ENCODE measurements at places on chromosomes 11 and 22.

DNA sequence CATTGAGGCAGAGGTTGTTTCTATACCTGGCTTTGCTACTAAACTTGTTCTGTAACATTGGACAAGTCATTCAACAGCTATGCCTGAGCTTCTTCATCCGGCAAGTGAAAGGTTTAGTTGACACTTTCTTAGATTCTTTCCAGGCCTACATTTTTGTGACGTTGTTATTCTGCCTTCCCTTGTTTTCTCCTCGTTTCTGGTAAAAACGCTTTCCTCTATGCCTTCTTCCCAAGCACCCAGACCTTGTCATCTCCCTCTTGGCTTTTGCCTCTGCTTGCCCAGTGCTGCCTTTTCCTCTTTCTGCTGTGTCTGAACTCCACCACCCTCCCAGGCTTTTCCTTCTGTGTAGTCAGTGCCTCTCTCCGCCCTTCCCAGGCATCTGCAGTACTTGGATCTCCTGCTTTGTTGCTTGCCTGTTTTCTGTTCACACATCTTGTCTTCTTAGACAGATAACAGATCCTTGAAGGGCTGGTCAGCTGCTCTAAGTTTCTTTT lies 1.4 kb upstream of the AMOTL1 start:
- no peak for DNase-seq

GRCh38 chr22:29816980-29817379 lies 21.1 kb downstream of the ASCC2 start:
- DNase-seq, result no peak

- DNase-seq, result peak; percentile 67
Observed at GRCh38 chr22:41127451-41127850, 35.1 kb downstream of the EP300 start.

- peak; percentile 82 for DNase-seq
Observed at GRCh38 chr22:39144101-39144767, 8.2 kb downstream of the CBX7 start.

DNA sequence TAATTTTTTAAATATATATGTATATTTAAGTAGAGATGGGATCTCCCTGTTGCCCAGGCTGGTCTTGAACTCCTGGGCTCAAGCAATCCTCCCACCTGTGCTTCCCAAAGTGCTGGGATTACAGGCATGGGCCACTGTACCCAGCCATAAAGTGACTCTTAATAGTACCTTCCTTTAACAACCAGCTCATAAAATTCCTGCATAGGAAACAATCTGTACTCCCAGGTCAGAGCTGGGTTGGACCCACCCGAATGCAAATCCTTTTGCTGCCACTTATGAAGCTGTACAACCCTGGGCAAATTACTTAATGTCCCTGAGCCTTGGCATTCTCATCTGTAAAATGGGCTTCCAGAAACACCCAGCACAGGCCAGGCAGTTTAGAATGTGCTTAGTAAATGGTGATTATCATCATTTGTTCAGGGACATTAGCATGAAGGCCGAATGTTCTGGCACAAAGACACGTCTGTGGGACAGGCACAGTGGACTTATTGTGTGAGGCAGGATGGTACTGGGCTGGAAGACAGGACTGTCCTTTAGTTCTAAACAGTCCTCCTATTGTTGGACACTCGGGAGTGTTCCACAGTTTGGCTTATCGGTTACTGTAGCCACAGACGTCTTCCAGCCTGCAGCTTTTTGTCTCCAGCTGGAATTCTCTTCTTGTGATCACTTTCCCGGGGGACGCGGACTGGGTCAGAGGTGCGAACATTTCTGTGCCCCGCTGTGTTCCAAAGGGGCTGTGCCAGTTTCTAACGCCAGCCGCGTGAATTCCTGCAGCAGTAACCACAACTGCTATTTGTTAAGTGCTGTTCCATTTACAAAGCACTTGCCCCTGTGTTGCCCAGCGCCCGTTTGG lies 6.0 kb downstream of the PDXP start:
- no peak for DNase-seq

- DNase-seq, result no peak
Observed at GRCh38 chr11:100739666-100740065, 52.6 kb downstream of the ARHGAP42 start.

- no peak for DNase-seq
Observed at GRCh38 chr11:103596315-103596714, 440.1 kb upstream of the DDI1 start.

DNA sequence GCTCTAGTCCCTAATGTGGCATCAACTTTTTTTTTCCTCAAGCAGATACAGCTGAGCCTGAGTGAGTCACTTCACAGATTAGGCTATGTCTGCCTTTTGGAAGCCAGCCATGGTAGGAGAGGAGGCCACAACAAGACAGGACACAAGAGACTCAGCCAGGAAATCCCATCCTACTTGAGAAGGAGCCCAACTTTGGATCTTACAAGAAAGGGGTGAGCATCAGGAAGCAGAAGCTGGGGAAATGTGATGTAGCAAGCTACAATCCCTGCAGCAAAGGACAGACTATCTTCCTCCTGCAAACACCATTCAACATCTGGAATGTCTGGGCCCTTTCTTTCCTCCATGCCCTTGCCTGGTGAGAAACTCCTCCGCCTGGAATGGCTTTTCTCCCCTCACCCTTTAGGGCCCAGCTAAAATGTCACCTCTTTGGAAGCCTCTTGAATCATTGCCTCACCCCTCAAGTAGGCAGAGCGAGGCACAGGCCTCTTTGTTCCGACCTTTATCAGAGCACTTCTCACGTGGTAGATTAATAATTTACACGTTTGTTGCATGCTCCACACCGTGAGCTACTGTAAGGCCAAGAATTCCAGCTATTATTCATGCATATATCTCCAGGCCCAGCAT lies 156.4 kb upstream of the PITPNB start:
- no peak for DNase-seq

- DNase-seq, result peak; percentile 89
Observed at GRCh38 chr11:73554671-73555320, 43.1 kb downstream of the FAM168A start.

DNA sequence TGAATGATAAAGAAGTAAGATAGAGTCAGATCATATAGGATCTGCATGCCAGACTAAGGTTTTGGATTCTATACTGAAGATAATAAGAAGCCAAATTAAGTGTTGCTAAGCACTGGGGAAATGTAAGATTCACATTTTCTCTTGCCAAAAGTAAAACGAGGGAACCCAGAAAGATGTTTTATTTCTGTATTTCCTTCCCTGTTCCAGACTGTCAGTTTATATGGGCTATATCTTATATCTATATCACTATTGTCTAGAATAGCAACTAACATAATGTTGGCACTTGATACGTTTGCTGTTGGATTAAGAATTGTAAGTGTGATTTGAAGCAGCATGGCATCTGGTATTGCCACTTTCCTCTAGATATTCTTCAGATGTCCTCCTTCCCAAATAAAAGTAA lies 8.3 kb downstream of the OR52E6 start:
- no peak for DNase-seq

GRCh38 chr11:43879789-43880639 lies 617 bp upstream of the ALKBH3 start:
- DNase-seq, result no peak

GRCh38 chr22:22903355-22903777 lies 15.8 kb downstream of the IGLL5 start:
- peak; percentile 52 for DNase-seq

DNA sequence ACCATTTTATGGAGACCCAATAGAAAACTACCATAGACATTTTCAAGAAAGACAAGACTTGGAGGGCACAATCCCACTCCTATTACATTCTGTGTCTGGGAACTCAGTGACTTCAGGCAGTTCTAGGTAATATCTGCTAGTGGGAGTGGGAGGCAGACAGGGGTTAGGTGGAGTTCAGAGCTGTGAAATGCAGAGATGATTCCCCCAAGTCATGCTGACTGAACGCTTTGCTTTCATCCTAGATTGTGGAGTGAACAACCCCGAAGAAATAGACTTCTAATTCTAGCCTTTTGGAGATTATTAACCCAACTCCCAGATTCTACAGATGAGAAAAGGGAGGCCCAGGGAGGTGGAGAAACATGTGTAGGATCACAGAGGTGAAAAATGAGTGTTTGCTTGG lies 437.8 kb upstream of the CADM1 start:
- DNase-seq, result peak; percentile 63

- DNase-seq, result no peak
Observed at GRCh38 chr22:29112121-29112520, 39.3 kb downstream of the KREMEN1 start.

- no peak for DNase-seq
Observed at GRCh38 chr11:98600786-98601773, 419.7 kb upstream of the CNTN5 start.

DNA sequence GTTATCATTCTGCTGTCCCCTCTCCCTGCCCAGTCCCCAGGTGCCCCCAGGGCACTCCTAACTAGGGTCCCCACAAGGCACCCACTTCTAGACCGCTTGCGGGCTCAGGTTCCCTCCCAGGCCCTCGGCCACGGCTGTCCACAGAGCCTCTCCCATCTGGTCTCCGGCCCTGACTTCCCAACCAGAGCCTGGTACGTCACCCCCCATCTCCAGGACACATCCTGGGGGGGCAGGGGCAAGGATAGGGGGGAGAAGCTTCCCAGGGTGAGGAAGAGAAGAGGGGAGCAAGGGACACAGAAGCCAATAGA lies 457 bp downstream of the SSTR3 start:
- no peak for DNase-seq

GRCh38 chr11:31799435-31800397 lies 11.4 kb downstream of the PAX6 start:
- DNase-seq, result no peak

GRCh38 chr22:45548247-45548840 lies 45.7 kb downstream of the FBLN1 start:
- no peak for DNase-seq

GRCh38 chr11:125271483-125272091 lies 107.0 kb downstream of the PKNOX2 start:
- no peak for DNase-seq

GRCh38 chr22:25237503-25237902 lies 18.1 kb downstream of the CRYBB2 start:
- no peak for DNase-seq

DNA sequence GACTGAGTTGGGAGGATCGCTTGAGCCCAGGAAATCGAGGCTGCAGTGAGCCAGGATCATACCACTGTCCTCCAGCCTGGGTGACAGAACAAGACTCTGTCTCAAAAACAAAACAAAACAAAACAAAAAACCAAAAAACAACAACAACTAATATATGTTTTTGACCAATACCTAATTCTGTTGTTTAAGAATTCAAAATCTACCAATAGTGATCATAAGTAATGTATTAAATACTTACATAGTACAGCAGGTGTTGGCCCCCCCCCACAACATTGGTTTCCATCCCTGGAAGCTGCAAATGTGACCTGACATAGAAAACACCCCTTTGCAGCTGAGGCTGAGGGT lies 74.7 kb downstream of the KCNQ1 start:
- DNase-seq, result no peak

GRCh38 chr11:70085815-70086769 lies 8.0 kb downstream of the ANO1 start:
- DNase-seq, result no peak

DNA sequence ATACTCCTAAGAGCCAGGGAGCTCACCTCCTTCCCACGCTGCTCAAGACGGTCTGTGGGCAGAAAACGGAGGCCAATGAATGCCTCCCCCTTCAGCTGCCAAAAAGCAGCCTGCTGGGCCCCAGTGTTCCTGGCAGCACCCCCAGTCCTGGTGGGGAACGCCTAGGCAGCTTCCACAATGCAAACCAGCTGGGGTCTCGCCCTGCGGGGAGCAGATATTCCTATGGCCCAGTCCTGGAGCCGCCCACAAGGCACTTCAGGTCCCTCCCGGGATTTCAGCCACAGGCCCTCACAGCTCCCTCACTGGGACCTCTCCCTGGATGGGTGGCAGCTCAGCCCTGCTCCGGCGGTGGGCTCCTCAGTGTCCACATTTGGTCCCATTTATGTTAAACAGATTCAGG lies 29.2 kb downstream of the A4GALT start:
- no peak for DNase-seq

GRCh38 chr11:6670202-6670830 lies 12.8 kb downstream of the MRPL17 start:
- no peak for DNase-seq

- DNase-seq, result no peak
Observed at GRCh38 chr11:71307811-71308645, 55.7 kb upstream of the SHANK2 start.

GRCh38 chr11:102177974-102178631 lies 67.9 kb downstream of the YAP1 start:
- peak; percentile 82 for DNase-seq

GRCh38 chr11:87954476-87954875 lies 220.8 kb downstream of the RAB38 start:
- DNase-seq, result no peak

DNA sequence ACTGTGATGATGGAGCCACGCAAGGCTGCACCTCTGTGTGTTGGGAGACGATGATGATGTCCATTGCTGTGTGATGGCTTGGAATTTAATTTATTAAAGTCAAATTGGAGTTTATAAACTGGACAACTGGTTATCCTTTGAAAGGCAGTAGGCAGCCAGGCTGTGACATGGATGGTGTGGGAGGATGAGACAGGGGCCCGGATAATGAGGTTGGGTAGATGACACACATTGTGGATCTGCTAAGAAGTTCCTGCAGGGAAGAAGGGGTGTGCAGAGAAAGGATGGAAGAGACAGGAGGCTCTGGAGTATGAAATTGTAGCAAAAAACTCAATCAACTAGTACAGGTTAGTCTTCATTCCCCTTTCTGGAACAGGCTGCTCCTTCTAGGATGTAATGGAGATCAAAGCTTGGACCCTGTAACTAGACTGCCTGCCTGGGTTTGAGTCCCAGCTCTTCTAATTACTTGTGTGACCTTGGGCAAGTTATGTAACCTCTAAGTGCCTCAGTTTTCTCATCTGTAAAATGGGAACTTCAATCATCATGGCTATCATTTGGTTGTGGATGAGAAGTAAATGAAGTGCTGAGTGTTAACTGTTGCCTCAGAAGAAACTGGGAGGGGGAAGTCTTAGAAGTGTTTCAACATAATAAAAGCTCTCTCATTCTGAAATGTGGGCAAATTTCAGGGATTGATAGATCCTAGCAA lies 4.2 kb upstream of the HINFP start:
- DNase-seq, result peak; percentile 45

- DNase-seq, result no peak
Observed at GRCh38 chr11:45073685-45074141, 72.7 kb upstream of the PRDM11 start.

DNA sequence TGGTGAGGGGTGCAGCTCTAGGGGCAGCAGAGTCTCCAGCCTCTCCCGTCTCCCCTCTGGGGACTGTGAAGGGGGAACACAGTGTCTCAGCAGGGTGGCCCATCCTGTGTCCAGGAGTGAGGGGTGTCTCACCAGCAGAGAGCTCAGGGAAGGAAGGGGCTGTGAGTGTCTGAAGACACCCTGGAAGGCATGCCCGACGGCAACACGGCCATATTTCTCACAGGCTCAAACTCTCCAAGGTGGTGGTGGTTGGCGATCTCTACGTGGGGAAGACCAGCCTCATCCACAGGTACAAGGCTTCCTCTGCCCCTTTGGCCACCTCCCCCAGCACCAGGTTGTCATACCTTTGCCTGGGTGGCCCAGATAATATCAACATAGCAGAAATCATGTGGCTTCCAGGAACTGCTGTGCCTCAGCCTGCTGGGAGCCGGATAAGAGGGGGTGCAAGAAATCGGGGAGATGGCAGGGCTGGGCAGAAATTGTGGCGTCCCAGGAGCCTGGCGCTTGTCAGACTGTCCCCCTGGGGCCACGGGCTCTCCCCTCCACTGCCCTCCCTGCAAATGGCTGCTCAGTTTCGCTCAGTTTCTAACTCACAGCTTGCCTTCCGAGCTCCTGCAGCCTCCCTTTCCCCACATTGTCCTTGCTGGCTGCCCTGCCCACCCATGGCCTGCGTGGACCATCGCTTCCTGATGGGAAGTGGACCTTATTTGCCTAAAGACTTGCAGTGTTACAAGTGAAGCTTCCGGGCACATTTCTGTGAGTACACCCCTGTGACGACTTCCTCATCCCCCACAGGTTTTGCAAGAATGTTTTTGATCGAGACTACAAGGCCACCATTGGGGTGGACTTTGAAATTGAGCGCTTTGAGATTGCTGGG lies 7.2 kb downstream of the RAB36 start:
- DNase-seq, result peak; percentile 81
